ENCODE measurements at places on chromosomes 6 and 20.
A peak's percentile ranks its signal among the peaks of the same experiment; 100 is the strongest.

DNA sequence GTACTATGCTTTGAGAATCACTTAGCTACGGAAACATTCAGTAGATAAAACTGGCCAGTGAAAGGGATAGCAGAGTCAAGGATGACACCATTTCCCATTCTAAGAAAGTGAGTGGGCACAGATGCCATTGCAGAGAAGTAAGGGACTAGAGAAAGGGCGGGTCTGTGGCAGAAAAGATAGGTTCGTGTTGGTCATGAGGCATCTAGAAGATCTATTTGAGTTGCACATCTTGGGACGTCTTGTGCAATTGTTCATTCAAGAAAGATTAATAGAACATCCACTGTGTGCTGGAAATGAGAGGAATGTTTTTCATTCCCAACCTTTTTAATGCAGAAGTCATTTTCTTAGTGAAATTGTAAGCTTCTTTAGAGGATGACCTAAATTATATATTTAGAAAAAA is 161.7 kb downstream of the PLCB1 start:
- H3K4me3 ChIP-seq: no peak overlapping the region
- peaks cover 3% of the 10 kb centered on the region for H3K4me1 ChIP-seq
- H3K27ac ChIP-seq: no peak overlapping the region
- no peaks in the 10 kb centered on the region for H3K36me3 ChIP-seq
- H3K27me3 ChIP-seq: peaks cover 13% of the 10 kb centered on the region

DNA sequence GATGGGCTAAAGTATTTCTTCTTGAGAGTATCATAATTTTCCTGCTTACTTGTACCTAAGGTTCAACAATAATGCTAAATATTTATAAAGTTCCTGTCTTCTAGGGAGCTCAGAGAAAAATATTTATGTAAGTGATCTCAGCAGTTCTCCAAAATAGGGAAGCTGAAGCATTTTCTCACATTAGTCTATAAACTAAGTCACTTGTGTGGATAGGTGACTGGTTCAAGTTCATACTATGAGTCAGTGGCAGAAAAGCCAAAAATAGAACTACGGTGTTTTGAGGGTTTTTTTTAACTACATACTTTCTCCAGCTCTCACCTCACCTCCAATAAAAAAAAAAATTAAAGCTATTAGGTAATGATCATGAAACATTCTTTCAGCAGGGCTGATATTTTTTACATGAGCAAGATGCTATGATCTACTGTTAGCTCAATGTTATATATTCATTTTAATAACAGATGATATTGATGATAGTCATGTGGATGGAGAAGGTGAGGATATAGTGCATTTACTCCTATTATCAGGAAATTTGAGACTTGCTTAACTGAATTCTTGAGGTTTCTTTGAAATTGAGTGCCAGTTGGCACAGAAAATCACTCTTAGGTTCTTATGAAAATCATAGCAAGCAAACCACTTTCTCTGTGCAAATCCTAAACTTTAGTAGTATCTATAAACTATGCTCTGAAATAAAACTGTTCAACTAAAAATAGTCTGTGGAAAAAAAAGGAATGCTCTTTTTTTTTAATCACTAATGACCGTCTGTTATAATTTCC is 4.1 kb upstream of the MOXD1 start:
- DNase-seq: no peak
- no peak overlapping the region for H3K27ac ChIP-seq
- H3K27me3 ChIP-seq: peaks cover 43% of the 10 kb centered on the region
- no peak overlapping the region for H3K4me3 ChIP-seq

DNA sequence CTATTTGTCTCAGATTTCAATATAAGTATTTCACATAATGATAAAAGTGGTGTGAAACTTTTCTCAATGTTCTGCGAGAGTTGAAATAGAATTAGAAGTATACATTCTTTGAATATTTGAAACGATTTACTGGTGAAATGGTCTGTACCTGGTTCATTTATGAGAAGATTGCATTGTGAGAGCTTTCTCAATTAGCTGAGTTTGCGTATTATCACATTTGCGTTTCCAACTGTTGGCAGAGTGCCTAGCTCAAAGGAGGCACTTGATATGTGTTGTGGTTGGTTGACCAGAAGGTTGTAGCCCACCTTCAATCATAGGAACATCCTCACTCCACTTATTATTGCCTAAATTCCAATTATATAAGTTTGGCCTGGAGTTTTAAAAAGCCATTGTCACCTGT is 58.8 kb upstream of the EXOC2 start:
- H3K27ac ChIP-seq: no peak overlapping the region
- H3K36me3 ChIP-seq: no peaks in the 10 kb centered on the region
- no peak for DNase-seq

- no peaks in the 10 kb centered on the region for H3K27me3 ChIP-seq
- H3K27ac ChIP-seq: no peak overlapping the region
- DNase-seq: no peak
- H3K4me1 ChIP-seq: no peaks in the 10 kb centered on the region
These were observed 306.3 kb upstream of the IRAK1BP1 start for GRCh38 chr6:78561015-78561414.

- DNase-seq: no peak
- peaks cover 4% of the 10 kb centered on the region for H3K36me3 ChIP-seq
- H3K27ac ChIP-seq: no peak overlapping the region
- H3K27me3 ChIP-seq: peaks cover 35% of the 10 kb centered on the region
- H3K4me1 ChIP-seq: no peaks in the 10 kb centered on the region
These were observed 175.5 kb downstream of the EYA2 start for GRCh38 chr20:47070176-47070575.

GRCh38 chr6:165167861-165168260 is 141.5 kb downstream of the C6orf118 start:
- no peak for DNase-seq
- no peak overlapping the region for H3K4me3 ChIP-seq
- no peaks in the 10 kb centered on the region for H3K36me3 ChIP-seq
- no peaks in the 10 kb centered on the region for H3K4me1 ChIP-seq
- no peaks in the 10 kb centered on the region for H3K27me3 ChIP-seq

DNA sequence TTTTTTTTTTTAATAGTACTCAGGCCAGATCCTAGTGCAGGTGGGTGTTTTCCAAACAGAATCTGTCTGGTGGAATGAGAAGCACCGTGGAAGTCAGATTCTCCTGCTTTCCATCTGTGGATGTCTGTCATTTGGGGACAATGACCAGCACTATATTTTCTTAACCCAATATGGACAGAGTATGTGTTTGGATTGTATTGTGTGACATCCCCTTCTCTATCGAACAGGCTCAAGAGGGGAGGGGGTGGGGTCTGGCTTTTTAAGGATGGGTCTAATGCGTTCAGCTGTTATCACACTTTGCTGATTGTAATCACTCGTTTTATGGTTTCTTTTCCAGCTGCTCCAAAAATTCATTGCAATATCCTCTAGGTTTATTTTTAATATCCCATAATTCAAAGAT is 197.5 kb upstream of the CEP162 start:
- H3K4me3 ChIP-seq: no peak overlapping the region
- H3K27me3 ChIP-seq: no peaks in the 10 kb centered on the region
- no peak for DNase-seq
- no peaks in the 10 kb centered on the region for H3K4me1 ChIP-seq
- no peaks in the 10 kb centered on the region for H3K36me3 ChIP-seq

- no peaks in the 10 kb centered on the region for H3K27me3 ChIP-seq
- no peak for DNase-seq
- H3K36me3 ChIP-seq: no peaks in the 10 kb centered on the region
- H3K4me3 ChIP-seq: no peak overlapping the region
These were observed 138.0 kb downstream of the FUT9 start for GRCh38 chr6:96153775-96154174.

DNA sequence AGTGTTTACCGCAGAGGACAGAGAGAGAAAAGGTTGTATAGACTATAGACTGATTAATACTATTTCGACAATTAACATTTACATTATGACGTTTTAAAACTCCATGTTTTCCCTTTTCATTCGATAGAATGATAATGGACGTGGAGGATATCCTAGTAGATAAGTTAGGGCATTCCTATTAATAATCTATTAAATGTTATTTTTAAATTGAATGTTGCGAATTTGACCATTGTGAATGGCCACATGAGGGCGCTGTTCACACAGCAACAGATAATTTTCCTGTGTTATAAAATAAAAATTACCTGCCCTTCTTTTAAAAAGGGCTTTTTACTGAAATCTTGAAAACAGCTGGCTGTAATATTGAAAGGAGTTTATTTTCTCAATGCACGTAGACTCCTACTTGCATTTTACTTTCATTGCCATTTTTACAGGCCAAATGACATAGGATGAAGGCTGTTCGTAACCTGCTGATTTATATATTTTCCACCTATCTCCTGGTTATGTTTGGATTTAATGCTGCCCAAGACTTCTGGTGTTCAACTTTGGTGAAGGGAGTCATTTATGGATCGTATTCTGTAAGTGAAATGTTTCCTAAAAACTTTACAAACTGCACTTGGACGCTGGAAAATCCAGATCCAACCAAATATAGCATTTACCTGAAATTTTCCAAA is 3.3 kb downstream of the ADGRB3 start:
- no peaks in the 10 kb centered on the region for H3K4me1 ChIP-seq
- H3K27ac ChIP-seq: no peak overlapping the region
- H3K4me3 ChIP-seq: no peak overlapping the region
- H3K36me3 ChIP-seq: no peaks in the 10 kb centered on the region

DNA sequence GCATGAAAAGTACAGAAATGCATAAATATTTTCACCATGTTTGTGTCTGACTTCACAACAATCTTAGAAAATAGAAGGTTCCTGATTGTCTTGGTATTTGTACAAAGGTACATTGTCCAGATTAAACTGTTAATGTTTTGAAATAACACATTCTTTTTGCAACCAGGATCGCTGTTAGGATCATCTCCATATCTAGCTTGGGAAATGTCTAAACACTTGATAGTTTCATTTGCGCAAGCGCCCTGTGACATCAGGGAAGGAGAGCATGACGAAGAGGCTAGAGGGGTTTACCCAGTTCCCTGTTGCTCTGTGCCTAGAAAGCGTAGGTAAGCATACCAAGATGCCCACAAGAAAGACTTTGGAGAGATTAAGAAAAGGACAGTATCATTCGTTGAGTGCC is 19.4 kb downstream of the ALDH8A1 start:
- no peaks in the 10 kb centered on the region for H3K4me1 ChIP-seq
- no peak overlapping the region for H3K27ac ChIP-seq
- no peaks in the 10 kb centered on the region for H3K27me3 ChIP-seq
- no peak for DNase-seq
- H3K36me3 ChIP-seq: peaks cover 6% of the 10 kb centered on the region

DNA sequence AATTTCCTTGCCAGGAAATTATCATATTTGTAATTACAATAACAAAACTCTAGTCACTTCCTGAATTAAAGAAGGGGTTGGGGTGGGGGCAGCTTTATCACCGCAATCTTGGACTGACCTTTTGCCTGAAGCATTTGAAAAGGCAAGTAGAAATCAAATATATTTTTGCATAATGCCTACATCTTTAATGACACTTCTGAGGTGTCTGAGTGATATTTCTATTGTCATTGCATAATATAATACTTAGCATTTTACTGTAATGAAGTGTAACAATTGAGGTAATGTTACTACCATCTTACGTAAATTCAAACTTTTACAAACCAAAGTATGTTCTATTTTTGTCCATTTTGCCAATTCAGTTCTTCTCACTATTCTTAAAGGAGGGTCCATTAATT is 65.2 kb downstream of the SYNE1 start:
- H3K27me3 ChIP-seq: no peaks in the 10 kb centered on the region
- DNase-seq: no peak
- H3K36me3 ChIP-seq: no peaks in the 10 kb centered on the region
- peak overlapping the region; percentile 74 for H3K27ac ChIP-seq

GRCh38 chr6:132712366-132712765 is 1.5 kb downstream of the VNN1 start:
- H3K27me3 ChIP-seq: peaks cover 33% of the 10 kb centered on the region
- H3K4me3 ChIP-seq: no peak overlapping the region
- H3K36me3 ChIP-seq: no peaks in the 10 kb centered on the region
- no peak for DNase-seq

DNA sequence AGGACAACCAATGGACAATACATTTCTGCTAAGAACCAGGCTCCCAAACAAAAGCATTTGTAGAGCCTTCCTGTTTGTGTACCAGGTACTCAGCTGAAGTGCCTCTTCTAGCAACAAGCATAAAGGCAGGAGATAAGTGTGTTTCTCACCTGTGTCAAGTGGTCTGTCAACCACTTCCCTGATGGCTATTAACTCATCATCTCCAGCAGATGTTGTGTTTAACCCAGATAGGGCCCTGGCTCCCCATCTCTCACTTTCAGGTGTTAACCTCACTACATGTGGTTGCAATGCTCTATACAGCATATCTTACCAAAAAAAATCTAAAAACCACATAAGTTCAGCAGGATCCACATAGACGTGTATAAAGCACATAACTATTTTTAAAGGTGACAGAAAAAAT is 9.6 kb upstream of the IL17A start:
- H3K4me3 ChIP-seq: no peak overlapping the region
- DNase-seq: peak; percentile 36
- H3K27me3 ChIP-seq: peaks cover 25% of the 10 kb centered on the region
- H3K36me3 ChIP-seq: no peaks in the 10 kb centered on the region

DNA sequence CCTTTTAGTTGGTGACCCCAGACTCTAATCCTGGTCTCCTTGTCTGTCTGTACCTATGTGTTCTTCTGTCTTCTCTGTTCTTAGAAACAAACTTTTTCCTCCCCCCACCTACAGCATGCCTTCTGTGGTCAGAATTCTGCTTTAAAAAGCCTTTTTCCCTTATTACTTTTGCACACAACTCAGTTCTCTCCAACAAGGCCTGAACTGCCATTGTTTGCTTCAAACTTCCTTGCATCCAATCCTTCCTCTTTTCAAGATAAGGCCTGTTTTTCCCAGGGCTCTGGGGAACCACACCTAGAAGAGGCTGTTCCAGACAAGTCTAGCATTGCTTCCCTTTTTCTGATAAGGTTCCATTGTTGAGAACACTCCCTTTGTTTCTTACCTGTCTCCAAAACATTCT is 22.2 kb upstream of the NCOA3 start:
- DNase-seq: no peak
- no peak overlapping the region for H3K4me3 ChIP-seq
- H3K36me3 ChIP-seq: no peaks in the 10 kb centered on the region
- no peaks in the 10 kb centered on the region for H3K27me3 ChIP-seq
- peak overlapping the region; percentile 66 for H3K27ac ChIP-seq

- no peak for DNase-seq
- H3K27me3 ChIP-seq: no peaks in the 10 kb centered on the region
- no peak overlapping the region for H3K4me3 ChIP-seq
- no peaks in the 10 kb centered on the region for H3K36me3 ChIP-seq
These were observed 309.9 kb upstream of the NOX3 start for GRCh38 chr6:155765275-155766194.

- DNase-seq: peak; percentile 11
- peaks cover 23% of the 10 kb centered on the region for H3K4me1 ChIP-seq
- peaks cover 16% of the 10 kb centered on the region for H3K36me3 ChIP-seq
- H3K4me3 ChIP-seq: peak overlapping the region; percentile 98
- H3K27ac ChIP-seq: peak overlapping the region; percentile 91
- H3K27me3 ChIP-seq: no peaks in the 10 kb centered on the region
These were observed 1.9 kb downstream of the L3MBTL3 start for GRCh38 chr6:130020073-130020906.

DNA sequence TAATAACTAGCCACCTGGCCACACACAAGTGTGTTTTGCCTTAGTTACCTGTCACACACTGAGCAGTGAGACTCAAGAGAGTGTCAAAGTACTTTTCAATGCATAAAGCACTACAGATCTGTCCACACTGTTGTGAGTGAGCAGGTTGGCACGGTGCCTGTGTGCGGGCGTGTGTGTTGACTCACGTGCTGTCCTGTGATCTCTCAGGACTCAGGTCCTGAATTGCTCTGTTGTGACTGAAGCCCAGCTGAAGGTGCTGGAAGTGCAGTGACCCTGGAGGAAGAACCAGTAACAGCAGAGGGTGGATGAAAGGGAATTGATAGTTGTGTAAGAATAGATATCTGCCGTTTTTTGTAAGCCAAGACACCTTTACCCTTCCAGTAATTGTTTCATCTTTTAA is 18.3 kb downstream of the SLC16A10 start:
- peaks cover 38% of the 10 kb centered on the region for H3K27me3 ChIP-seq
- no peak overlapping the region for H3K27ac ChIP-seq
- no peaks in the 10 kb centered on the region for H3K4me1 ChIP-seq
- no peak overlapping the region for H3K4me3 ChIP-seq

Data from effector memory CD8-positive, alpha-beta T cell (primary cell).